ENCODE measurements at places on chromosomes 16 and 17.
A peak's percentile ranks its signal among the peaks of the same experiment; 100 is the strongest.

- H3K27ac ChIP-seq = no peak overlapping the region
- H3K4me1 ChIP-seq = no peaks in the 10 kb centered on the region
- H3K36me3 ChIP-seq = no peaks in the 10 kb centered on the region
- H3K27me3 ChIP-seq = peaks cover 10% of the 10 kb centered on the region
These were observed 29.3 kb downstream of the MAF start for GRCh38 chr16:79571065-79571902.

GRCh38 chr17:4554997-4555799 lies at the start of gene MYBBP1A:
Gene MYBBP1A, minus strand, starts transcription at chr17:4555384. Its CDS starts 60 bp downstream, at chr17:4555324.
- peaks cover 30% of the 10 kb centered on the region for H3K4me1 ChIP-seq
- H3K27ac ChIP-seq = peak within 1 kb of the TSS; percentile 83
- H3K27me3 ChIP-seq = no peaks in the 10 kb centered on the region
- peak; percentile 99 for DNase-seq
- peak within 1 kb of the TSS; percentile 95 for H3K4me3 ChIP-seq

- DNase-seq = no peak
- H3K27me3 ChIP-seq = peaks cover 2% of the 10 kb centered on the region
- H3K36me3 ChIP-seq = no peaks in the 10 kb centered on the region
- peaks cover 12% of the 10 kb centered on the region for H3K4me1 ChIP-seq
These were observed 51.3 kb upstream of the MRPS23 start for GRCh38 chr17:57900991-57901743.

- peaks cover 55% of the 10 kb centered on the region for H3K36me3 ChIP-seq
- H3K4me1 ChIP-seq = no peaks in the 10 kb centered on the region
- H3K27me3 ChIP-seq = no peaks in the 10 kb centered on the region
- no peak for DNase-seq
- H3K4me3 ChIP-seq = no peak overlapping the region
These were observed 48.8 kb downstream of the NDEL1 start for GRCh38 chr17:8484465-8484864.

DNA sequence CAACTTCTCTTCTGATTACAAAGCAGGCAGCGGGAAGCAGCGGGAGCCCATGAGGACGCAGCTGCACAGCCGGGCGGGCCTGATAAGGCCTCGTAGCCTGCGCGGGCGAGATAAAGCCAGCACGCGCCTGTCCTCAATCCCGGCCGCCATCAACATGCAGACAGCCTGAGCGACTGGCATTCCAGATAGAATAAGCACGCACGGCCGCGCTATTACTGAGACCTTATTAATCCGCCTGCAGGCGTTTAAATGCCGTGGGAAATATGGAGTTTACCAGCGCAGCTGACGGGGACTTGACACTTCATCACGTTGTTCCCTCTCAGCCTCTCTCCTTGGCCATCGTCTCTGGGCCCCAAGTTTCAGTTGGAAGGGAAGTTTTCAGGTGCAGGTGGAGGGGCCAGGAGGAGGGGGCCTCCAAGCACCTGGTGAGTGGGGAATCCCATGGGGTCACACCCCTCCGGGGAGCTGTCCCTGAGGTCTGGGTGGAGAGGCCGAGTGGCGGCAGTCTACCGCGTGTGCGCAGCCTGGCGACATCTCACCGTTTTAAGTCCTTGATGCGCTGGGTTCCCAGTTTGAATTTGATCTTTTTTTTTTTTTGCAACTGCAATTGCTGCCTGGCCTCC lies 27.3 kb upstream of the CBFA2T3 start:
- no peaks in the 10 kb centered on the region for H3K36me3 ChIP-seq
- H3K27ac ChIP-seq = no peak overlapping the region
- H3K4me3 ChIP-seq = no peak overlapping the region
- peaks cover 31% of the 10 kb centered on the region for H3K27me3 ChIP-seq
- peaks cover 11% of the 10 kb centered on the region for H3K4me1 ChIP-seq

- H3K4me1 ChIP-seq = peaks cover 14% of the 10 kb centered on the region
- no peak overlapping the region for H3K4me3 ChIP-seq
- H3K36me3 ChIP-seq = peaks cover 7% of the 10 kb centered on the region
- DNase-seq = no peak
- H3K27me3 ChIP-seq = no peaks in the 10 kb centered on the region
These were observed 19.4 kb downstream of the KLHL36 start for GRCh38 chr16:84667600-84668309.

DNA sequence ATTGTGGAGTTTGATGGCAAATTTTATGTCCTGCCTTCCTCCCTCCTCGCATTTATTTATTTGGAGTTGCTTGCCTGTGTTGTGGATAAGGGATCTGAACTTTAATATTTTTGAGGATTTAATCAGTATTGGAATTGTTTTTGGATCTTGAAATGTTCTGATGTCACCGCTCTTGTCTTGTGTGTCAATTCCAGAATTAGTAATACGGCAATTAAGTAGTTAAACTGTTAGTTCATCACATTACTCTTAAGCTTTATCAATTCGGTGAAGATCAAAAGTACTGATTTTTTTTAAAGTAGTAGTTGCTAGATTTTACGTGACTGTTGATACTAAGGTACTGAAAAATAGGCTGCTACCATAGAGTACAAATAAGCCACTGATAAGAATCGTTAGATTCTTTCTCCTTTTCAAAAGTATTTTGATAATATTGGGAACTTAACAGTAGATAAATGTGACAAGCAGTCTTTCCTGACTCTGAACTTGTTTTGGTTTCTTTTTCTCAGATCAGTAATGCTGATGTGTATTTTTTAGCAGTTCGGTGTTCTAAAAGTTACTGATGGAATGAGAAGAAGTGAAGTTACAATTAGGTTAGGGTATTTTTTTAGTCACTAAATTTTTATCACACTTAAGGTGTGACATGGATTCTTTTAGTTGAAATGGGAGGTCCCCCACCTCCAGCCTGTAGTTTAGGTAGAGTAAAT lies 2.0 kb downstream of the RBBP6 start:
- no peaks in the 10 kb centered on the region for H3K27me3 ChIP-seq
- H3K4me3 ChIP-seq = peak overlapping the region; percentile 93
- no peak for DNase-seq
- peaks cover 60% of the 10 kb centered on the region for H3K4me1 ChIP-seq

- no peak for DNase-seq
- H3K4me3 ChIP-seq = no peak overlapping the region
- H3K27me3 ChIP-seq = no peaks in the 10 kb centered on the region
- no peaks in the 10 kb centered on the region for H3K36me3 ChIP-seq
- H3K27ac ChIP-seq = no peak overlapping the region
These were observed 139.4 kb downstream of the ZFHX3 start for GRCh38 chr16:72908362-72909167.

DNA sequence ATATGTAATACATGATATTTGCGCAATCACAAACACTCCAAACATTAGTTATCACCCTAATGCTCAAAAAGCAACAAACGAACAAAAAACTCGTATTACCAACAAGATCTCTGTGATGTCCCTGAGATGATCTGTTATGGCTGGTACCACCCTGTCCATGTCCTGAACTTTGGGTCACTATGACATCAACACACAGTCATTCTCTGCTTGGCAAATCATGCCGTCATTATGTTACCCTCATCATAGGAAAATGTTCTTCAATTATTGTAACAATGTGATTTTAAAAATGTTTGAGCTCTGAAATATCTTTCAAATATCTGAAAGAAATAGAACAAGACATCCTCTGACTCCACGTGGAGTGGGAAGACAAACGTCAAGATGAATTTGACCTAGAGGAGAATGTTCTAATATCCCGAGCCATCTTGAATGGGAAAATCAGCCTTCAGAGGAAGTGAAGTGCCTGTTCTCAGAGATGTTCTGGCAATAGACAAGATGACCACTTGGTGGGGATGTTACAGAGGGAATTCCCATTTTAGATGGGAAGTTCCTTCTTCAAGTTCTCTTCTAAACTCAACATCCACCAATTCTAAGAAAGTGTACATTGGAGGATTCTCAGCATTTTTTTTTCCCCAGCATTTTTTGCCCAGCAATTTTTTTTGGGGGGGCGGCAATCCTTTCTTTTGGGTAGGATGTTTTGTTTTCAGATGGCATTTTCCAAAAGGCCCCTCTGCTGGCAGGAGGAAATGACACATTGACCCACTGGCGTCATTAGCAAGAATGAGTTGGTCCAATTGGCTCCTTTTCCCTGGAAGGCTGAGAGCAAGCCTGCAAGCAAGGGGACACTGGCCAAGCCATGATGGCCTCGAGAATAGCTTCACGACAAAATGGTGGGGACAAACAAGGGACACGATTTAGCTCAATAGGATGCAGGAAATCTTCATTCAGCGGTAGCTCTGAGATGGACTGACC lies 3.7 kb upstream of the HSD17B2 start:
- H3K36me3 ChIP-seq = no peaks in the 10 kb centered on the region
- H3K27me3 ChIP-seq = peaks cover 22% of the 10 kb centered on the region
- no peak overlapping the region for H3K27ac ChIP-seq
- no peak overlapping the region for H3K4me3 ChIP-seq
- H3K4me1 ChIP-seq = no peaks in the 10 kb centered on the region
- no peak for DNase-seq

DNA sequence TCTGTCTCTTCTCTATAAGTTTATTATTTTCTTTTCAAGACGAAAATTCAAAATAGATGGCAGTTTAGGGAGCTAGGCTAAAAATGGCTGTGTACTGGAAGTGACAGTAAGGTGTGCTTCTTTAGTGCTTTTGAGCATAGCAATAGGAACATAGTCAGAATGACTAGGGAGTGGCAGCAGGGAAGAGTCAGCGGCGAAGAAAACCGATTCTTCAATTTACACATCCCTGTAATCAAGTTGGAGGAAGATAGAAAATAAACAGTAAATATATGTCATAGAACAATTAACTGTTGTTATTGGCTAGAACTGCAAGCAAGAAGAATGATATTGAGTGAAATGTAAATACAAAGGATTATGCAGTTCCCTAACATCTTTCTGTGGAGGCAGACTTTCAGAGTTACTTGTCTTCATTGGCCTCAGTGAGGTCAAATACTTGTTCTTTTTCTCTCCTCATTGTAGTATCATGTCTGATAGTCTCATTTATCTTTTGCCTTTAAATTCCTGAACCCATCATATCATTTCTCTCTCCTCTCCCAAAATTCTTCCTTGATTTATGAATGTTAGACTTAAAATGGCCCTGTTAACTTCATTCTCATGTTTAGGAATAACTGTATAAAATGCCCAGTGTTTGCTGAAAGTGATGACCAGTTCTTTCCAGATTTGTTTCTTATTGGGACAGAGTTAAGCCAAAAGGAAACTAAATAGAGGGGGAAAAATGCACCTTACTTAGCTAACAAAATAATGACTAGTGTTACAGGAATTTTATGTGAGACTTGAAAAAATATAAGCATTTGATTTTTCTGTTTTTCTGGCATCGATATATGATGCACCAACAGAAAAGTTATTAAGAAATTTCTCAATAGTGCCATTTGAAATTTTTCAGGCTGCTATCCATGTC lies 211.4 kb downstream of the BCAS3 start:
- no peak for DNase-seq
- H3K27me3 ChIP-seq = no peaks in the 10 kb centered on the region
- H3K4me1 ChIP-seq = no peaks in the 10 kb centered on the region
- H3K4me3 ChIP-seq = no peak overlapping the region

- H3K27me3 ChIP-seq = peaks cover 2% of the 10 kb centered on the region
- no peak overlapping the region for H3K4me3 ChIP-seq
- H3K4me1 ChIP-seq = peaks cover 24% of the 10 kb centered on the region
These were observed 2.6 kb downstream of the RARA start for GRCh38 chr17:40311575-40311974.

DNA sequence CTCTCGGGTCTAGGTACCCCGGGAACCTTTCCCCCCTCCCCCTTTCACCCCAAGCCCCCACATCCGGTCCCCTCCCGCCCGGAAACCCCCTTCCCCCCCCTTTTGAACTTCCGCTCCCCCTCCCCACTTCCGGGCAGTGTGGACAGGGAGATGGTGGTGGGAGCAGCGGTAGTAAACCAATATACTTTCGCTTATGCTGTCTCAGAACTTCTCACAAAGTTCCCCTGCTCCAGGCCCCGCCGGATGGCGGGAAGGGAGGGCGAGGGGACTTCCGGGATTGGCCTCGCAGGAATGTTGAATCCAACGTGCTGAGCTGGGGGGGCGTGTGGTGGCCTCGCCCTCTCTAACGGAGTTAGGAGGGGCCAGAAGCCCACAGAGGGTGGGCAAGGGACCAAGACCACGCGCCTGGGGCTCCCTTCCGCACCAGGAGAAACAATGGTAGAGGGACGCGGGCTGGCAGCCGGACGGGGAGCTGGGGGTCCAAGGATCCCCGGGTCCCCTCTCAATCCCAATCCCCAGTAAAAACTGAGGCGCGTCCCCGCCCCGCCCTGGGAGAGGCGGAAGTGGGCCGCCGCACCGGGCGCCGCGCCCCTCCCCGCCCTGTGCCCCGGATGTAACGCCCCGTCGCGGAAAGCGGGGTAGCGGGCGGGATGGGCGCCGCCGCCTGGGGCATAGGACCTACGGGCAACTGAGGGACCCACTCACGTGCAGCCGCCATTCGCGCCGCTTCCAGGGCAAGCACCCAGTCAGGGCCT lies 742 bp downstream of the PFN1 start:
- peaks cover 1% of the 10 kb centered on the region for H3K27me3 ChIP-seq
- peak overlapping the region; percentile 99 for H3K4me3 ChIP-seq

GRCh38 chr16:8716052-8716451 lies 41.6 kb downstream of the ABAT start:
- no peaks in the 10 kb centered on the region for H3K27me3 ChIP-seq
- H3K36me3 ChIP-seq = peaks cover 12% of the 10 kb centered on the region
- H3K4me3 ChIP-seq = no peak overlapping the region
- no peaks in the 10 kb centered on the region for H3K4me1 ChIP-seq
- DNase-seq = no peak

DNA sequence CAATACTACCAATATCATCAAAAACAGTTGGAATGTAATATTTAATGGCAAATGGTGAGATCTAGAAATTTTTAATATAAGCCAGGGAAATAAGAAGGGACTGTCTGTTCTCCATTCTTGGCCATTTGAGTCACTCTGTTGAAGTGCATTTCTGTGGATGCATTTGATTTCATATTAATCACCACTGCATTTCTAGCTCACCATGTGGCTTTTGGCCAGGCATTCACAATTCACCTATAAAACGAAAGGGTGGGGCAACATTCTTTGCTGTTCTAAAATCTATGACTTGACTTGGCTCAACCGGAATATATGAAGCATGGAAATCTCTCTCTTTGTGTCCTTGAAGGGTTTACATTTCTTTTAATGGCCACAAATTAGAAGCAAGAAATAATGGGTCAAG lies 483.0 kb downstream of the SLC39A11 start:
- no peak for DNase-seq
- H3K27ac ChIP-seq = no peak overlapping the region

- H3K36me3 ChIP-seq = peaks cover 4% of the 10 kb centered on the region
- no peaks in the 10 kb centered on the region for H3K27me3 ChIP-seq
- no peak overlapping the region for H3K4me3 ChIP-seq
- no peak for DNase-seq
- no peak overlapping the region for H3K27ac ChIP-seq
- H3K4me1 ChIP-seq = peaks cover 3% of the 10 kb centered on the region
These were observed 127.5 kb upstream of the COX10 start for GRCh38 chr17:13941781-13942180.

GRCh38 chr17:12431188-12431587 lies 234.5 kb upstream of the MYOCD start:
- no peaks in the 10 kb centered on the region for H3K36me3 ChIP-seq
- H3K27me3 ChIP-seq = no peaks in the 10 kb centered on the region
- H3K4me1 ChIP-seq = no peaks in the 10 kb centered on the region

DNA sequence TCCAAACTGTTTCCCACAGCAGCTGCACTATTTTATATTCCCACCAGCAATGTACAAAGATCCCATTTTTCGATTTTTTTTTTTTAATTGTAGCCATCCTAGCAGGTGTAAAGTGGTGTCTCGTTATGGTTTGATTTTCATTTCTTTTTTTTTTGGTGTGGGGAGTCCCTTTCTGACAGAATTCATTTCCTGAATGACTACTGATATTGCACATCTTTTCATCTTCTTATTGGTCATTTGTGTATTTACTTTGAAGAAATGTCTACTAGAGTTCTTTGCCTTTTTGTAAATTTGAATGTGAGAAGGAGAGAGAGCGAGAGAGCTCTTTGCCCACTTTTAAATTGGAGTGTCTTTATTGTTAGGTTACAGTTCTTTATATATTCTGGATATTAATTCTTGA lies 14.0 kb downstream of the CYB5B start:
- H3K4me1 ChIP-seq = peaks cover 69% of the 10 kb centered on the region
- DNase-seq = no peak
- H3K4me3 ChIP-seq = peak overlapping the region; percentile 15
- H3K27ac ChIP-seq = peak overlapping the region; percentile 68
- H3K36me3 ChIP-seq = peaks cover 39% of the 10 kb centered on the region
